ENCODE measurements at places on chromosomes 7 and 10.

GRCh38 chr7:17015598-17016031, 133.8 kb upstream of the AGR3 start:
- no peak for DNase-seq

DNA sequence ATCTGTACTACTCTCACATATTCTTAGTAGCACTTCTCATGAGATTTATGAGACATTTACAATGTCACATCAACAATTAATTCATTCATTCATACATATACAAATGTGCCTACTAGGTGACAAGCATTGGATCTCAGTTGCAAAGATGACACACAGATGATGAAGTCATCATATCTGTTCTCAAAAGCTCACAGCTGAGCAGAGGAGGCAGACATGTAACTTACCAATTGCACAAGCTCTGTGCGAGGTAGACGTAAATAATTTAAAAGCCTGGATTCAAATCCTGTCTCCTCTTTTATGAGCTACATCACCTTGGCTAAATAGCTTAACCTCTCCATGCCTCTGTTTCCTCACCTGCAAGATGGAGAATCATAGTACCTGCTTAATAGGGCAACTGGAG, 109.4 kb upstream of the FAM133B start:
- DNase-seq, result no peak

DNA sequence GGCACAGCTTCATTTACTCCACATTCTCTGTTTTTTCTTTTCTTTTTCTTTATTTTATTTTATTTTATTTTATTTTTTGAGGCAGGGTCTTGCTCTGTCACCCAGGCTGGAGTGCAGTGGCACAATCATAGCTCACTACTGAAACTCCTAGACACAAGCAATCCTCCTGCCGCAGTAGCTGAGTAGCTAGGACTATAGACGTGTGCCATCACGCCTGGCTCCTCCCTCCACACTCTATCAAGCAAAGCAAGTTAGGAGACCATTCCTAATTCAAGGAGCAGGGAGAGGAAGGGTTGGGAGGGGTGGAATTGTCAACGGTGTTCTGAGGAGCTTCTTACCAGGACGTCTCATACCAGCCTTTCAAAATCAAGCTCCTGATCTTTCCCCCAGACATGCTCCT, 52.4 kb downstream of the OAT start:
- no peak for DNase-seq

GRCh38 chr10:96266118-96266770, 5.1 kb downstream of the BLNK start:
- DNase-seq, result no peak

DNA sequence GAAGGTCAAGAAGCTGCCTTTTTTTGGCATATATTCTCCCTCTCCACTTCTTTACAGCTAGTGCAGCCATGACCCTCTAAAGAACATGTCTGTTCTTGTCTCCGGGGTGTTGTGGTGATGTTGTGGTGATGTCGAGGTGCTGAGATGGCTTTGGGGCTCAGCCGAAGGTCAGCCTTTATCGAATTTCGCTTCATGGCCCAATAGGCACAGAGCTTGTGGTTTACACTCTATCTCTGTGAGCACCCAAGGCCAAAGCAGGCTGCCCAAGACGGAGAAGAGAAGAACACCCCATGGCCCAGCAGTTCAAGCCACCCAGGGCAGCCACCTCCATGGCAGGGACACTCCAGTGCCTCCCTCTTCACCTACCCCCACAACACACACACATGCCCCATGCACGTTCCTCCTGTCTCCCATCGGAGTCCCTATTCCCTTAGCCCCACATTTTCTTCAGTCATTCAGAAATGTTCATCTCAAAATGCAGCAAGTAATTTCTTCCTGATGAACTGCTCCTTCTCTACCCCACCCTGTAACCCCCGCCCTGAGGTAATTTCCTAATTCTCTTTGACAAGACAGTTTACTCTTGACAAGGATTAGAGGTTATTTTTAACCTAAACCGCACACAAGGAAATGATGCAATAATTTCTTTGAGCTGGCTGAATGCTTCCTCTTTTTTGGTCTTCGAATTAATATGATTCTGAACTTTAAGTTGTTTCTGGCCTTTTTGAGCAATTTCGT, 18.6 kb upstream of the ADRB1 start:
- no peak for DNase-seq

All from kidney (tissue), 22 donors.